ENCODE measurements at places on chromosomes 2 and 18.

- DNase-seq, result no peak
These were observed 3.9 kb downstream of the TAF1B start for GRCh38 chr2:9847140-9847539.

DNA sequence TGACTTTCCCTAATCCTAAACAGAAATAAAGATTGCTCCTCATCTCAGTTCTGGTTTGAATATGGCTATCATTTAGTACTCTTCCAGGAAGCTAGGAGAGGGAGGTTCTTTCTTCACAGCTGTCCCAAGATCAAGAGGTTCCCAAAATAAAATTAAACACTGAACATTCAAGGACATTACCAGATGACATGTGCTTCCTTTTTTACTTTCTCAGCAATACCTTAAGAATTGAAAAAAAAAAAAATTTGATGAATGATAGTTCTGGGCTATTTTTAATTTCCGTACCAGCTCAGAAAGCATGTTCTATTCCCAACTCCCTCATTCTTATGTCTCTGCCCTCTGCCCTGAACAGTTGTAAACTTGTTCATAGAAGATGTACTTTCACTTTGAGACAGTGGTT lies 61.7 kb upstream of the MYL1 start:
- no peak for DNase-seq

DNA sequence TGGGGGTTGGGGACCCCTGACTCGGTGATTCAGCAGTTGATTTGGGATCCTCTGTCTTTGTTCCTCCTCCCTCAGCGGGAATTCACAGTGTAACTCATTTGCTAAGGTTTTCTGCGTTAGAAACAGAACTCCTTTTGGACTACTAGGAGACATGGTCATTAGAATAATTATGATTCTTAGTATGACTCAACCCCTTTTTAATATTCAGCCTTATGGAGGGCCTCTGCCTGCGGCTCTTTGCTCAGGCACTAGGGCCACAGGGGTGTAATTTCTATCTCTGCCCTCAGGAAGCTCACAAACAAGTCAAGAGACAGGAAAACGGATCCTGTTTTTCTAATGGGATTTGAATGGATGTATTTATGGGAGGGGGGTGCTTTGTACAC lies 117.4 kb downstream of the SPTBN1 start:
- no peak for DNase-seq

DNA sequence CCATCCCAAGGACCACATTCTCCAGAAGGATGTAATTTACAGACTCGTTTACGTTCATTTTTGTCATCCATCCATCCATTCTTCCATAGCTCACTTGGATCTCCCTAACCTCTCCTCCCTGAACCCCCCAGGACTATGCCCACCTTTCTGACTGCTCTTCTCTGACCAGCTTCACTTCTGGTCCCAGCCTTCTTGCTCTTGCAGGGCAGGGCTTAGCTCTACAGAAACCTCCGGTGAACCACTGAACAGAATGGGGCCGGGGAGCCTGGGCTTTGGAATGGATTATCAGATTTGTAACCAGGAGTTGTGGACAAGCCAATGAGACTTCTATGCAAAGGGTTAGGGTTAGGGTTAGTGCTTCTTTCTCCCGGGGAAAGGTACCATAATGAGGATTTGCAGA lies 95.0 kb downstream of the TGFA start:
- DNase-seq, result no peak

DNA sequence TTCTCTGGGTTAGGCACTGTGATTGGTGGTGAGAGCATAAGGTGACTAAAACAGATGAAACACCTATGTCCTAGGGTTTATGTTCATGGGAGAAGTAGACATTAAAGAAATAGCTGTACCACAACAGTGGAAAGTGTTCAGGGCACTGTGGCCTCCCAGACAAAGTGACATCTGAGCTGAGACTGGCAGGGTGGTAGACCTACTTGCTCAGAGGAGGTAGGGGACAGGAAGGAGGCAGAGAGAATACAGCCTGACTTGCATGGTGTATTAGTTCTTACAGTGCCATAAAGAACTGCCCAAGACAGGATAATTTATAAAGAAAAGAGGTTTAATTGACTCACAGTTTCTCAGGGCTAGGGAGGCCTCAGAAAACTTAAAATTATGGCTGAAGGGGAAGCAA lies 82.6 kb downstream of the MAPRE2 start:
- no peak for DNase-seq

- no peak for DNase-seq
These were observed 171.9 kb upstream of the FHL2 start for GRCh38 chr2:105570757-105571156.

DNA sequence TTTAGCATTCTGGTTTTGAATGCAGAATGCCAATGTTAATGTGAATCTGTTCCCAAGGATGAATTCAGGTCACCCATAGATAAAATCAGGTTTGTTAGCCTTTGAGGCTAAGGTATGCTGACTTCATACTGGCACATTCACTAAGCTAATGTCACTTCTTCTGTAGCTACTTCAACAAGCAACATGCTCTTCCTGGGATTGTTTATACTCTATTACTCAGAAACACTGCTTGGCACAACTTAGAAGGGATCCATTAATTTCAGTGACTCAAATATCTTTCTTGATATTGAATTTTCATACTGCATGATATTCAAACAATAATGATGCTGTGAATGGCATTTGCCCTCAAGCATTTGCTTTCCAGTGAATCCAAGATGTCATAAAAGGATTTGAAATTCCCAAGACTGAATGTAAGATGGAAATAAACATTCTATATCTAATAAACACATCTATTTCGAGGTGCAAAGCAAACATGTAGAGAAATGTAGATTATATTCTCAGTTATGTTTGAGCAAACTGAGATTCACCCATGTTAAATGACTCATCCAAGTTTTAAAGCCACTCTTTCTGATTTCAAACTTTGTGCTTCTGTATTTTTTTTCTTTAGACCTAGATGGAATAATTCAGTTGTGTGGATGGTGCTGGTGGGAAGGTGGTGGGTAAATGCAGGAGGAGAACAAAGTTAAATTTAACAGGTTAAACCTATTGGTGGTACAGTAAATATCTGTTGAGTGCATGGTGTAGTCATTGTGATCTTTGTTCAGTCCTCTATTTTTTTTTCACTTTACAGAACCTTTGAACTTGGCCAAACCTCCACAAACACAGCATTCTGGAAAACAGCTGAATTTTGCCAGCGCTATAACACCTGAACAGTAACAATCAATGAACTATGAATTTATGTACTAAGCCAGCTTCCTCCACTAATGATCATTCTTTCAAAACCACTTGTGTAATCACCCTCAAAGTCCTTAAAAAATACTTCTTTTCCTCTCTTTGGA lies 162.1 kb upstream of the XIRP2 start:
- no peak for DNase-seq

DNA sequence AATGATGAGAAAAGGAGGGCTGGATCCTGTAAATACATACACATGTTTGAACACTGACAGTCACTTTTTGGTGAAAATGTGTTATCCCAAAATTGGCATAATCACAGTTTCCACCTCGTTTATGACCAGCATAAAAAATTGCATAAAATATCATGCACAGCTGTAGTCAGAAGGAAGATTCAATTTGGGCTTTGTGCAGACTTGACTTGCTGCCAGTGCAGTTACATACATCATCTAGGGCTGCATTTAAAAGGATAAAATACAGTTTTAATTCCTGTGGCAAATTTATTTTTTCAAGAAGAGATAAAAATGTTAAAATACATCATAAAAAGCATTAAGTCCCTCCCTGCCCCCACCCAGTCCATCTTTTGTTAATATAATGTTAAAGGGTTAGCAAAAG lies 103.8 kb downstream of the VWC2L start:
- no peak for DNase-seq

- DNase-seq, result no peak
These were observed 769.2 kb upstream of the FAM98A start for GRCh38 chr2:34368304-34368703.

- no peak for DNase-seq
These were observed 245.6 kb downstream of the ANAPC1 start for GRCh38 chr2:111638274-111638877.
